H1 (cell line): ENCODE measurements at places on chromosomes 1 and 21.
A peak's percentile ranks its signal among the peaks of the same experiment; 100 is the strongest.

DNA sequence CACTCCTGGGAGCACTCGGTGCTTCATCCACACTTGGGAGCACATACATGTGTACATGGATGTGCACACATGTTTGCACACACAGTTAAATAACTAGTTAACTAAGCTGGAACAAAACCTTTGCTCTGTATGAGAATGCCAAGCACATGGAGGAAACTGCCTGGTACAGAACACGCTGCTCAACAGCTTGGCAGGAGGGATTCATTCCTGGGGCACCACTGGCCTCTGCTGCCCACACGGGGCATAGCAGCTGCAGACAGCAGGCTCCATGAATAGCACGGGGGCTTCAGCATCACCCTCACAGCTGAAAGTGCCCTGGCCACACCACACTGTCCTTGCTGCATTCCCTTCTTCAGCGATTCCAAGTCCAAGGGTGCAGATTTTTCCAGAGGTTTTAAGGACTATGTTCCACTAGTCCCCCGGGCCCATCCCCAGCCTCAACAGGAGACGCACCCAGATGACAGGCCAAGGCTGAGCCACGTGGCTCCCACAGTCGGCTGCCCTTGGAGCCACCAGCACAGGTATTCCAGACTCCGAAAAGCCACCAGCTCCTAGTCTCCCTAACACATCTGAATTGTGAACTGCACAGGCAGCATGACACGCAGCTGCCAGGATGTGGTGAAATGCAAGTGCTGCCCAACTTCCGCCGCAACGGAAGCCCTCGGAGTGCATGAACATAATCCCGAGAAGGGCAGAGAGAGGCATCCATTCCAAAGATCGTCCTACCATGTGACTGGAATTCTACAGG is 16.9 kb downstream of the NPHP4 start:
- DNase-seq: peak; percentile 73

DNA sequence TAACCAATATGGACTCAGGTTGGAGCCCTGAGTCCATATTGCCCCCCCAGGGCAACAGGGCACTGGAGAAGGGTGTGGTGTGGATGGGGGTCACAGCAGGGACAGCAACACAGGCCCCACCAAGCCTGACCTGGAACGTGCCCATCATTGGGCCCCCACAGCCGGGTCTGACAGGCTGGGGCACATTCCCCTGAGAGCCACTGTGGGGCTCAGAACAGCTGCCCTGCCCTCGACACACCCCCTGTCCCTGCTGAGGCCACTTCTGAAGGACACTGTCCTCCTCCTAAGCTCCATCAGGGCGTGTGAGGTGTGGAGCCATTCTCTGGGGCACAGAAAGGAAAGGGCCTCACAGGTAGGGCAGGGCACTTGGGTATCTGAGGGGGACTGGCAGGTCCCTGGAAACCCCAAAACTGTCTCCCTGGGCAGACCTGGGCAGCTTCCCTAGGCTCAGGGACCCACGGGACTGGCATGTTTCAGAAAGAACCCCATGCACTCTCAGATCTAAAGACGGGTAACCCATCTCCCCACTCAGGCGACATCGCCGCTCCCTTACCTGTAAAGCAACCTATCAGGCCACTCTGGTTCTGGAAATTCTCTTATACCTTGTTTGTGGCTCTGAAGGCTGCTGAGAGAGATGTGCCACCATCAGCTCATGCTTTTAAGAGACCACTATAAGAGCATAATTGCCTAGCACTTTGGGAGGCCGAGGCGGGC is 95.5 kb downstream of the DMRTB1 start:
- DNase-seq: no peak

DNA sequence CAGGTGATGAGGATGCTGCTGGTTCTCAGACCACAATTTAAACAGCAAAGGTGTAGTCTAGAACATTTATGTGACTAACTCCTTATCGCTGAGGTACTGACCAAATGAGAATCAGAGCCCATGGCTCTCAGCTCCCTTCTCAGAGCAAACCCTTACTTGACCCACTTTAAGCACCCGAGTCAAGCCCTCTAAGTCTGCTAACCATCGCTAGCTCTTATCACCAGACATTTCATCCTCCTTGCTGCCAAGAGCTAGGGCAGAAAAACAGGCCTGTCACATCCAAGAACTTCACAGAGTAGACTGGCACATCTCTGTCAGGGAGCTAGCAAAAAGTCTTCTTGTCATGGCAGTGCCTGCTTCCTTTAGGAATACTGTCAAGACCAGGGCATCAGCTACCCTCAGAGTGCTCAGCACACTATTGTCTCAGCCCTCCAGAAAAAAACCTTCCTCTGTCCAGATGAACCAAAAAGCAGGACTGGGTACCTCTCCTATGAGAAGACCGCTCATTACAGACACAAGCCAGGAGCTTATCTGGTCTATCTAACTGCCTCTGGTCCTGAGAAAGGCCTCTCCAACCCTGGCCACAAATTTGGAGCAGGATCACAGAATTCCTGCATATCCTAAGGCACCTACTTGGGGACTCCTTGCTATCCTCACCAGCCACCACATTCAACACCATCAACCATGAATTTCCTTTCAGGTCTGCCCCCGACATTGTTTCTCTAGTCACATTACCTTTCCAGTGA is 26.2 kb downstream of the ERI3 start:
- DNase-seq: no peak

- no peak for DNase-seq
Measured at GRCh38 chr1:87897481-87897880, 568.8 kb downstream of the LMO4 start.

DNA sequence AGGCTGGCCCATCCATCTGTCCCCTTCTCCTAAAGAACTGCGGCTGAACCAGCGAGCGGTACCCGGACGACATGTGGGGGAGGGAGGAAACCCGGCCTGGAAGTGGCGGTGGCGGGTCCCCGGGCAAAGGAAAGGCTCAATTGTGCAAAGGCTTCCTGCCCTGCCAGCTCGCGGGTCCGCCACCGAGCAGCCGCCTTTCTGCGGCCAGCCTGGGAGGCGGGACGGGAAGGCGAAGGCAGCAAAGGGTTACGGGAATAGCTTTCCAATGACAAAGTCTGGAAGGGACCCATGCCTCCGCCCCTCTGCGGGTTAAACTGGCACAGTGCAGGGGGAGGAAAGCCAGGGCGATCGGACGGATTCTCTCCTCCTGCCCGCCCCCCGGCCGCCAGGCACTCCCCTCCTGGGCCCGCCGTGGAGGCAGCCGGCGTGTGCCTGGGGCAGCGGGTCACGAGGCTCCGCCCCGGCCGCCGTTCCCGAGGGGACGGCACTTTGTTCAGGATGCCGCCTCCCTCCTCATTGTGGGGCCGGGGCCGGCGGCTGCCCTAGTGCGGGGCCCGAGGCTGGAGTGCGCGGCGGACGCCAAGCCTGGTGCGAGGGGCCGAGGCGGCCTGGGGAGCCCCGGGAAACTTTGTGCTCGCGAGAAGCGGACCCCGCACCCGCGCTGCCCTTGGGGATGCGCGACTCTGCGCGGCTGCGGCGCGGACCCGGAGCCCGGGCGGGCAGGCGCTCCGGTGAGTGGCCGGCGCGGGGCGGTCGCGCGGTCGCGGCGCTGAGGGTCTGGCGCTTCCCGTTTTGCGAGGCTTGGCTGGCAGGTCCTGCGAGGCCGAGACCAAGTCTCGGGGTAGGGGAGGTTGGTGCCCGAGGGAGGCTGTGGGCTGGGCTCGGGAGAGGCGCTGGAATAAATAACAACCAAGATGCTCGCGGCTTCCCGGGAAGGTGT is at the start of gene NAV1:
Gene NAV1 (plus strand): TSS at position 516 of the 940 bp plus-strand sequence. CDS start 83,758 bp downstream, outside the sequence.
- DNase-seq: no peak
